Lung (tissue), 17 donors: ENCODE measurements at places on chromosomes 2 and 18. TPM values are rescaled to one million over a fixed set of nuclear protein-coding genes. Genes with fewer than 3 reads are reported as not detected.

DNA sequence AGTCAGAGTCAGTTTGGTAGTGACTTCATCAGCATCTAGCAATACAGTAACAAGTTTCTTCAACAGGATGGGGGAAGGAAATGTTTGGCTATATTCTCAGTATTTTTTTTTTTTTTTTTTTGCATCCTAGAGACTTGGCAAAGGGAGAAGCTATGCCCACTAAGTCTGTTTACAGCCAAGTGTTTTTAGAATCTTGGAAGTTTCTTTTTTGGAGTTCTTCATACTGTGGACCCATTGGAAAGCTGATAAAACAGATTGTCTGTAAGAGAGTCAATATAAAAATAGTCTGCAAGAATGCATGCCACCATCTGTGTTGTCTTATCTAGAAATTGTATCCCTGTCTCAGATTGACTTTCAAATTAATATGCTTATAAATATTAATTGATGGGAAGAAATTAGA is 171.2 kb downstream of the ADCYAP1 start:
- H3K4me1 ChIP-seq, result no peaks in the 10 kb centered on the region
- H3K36me3 ChIP-seq, result no peaks in the 10 kb centered on the region
- DNase-seq, result no peak
- H3K27me3 ChIP-seq, result no peaks in the 10 kb centered on the region

- H3K4me3 ChIP-seq, result no peak overlapping the region
- H3K27me3 ChIP-seq, result peaks cover 22% of the 10 kb centered on the region
- no peak overlapping the region for H3K27ac ChIP-seq
- H3K4me1 ChIP-seq, result no peaks in the 10 kb centered on the region
Measured at GRCh38 chr18:59268721-59269562, 4.3 kb downstream of the RAX start.

DNA sequence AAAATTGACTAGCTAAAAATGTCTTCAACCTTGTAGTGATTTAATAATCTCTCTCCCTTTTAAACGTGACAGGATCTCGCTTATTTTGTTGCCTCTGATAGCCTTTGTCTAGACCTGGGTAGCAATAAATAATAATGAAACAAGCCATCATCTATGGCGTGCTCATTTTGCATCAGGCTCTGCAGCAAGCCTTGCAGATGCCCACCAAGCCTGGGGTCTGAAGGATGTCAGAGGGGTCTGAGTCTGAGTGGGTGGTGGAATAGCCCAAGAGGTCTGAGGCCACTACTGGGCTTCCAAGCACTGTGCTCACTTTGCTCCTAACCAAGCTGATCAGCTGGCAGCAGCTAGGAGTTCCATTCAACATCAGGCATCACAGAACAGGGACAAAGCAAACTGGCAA is 109.4 kb downstream of the GYPC start:
- no peak overlapping the region for H3K4me3 ChIP-seq
- H3K4me1 ChIP-seq, result no peaks in the 10 kb centered on the region
- DNase-seq, result no peak
- no peaks in the 10 kb centered on the region for H3K27me3 ChIP-seq

SCN7A gene
- 6.1 TPM for polyA plus RNA-seq

CIB4 gene
- not detected for polyA plus RNA-seq

GRCh38 chr2:210387074-210387473 is 72.1 kb upstream of the MYL1 start:
- no peaks in the 10 kb centered on the region for H3K4me1 ChIP-seq
- no peaks in the 10 kb centered on the region for H3K27me3 ChIP-seq
- no peaks in the 10 kb centered on the region for H3K36me3 ChIP-seq

DNA sequence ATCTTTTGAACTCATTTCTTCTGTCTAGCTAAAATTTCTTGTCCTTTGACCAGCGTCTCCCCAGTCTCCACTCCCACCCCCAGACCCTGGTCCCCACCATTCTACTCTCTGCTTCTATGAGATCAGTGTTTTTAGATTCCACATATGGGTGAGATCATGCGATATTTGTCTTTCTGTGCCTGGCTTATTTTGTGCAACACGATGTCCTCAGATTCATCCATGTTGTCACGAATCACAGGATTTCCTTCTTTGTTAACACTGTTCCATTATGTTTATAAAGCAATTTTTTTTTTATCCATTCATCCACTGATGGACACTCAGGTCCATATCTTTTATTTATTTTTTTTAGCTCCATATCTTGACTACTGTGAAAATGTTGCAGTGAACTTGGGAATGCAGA is 16.0 kb upstream of the ACYP2 start:
- no peaks in the 10 kb centered on the region for H3K27me3 ChIP-seq
- H3K4me3 ChIP-seq, result no peak overlapping the region
- H3K36me3 ChIP-seq, result no peaks in the 10 kb centered on the region
